Activated T-helper 17 cell treated with anti-CD3 and anti-CD28 coated beads, Interleukin-2, amount 50 U/mL, for 72 hours (primary cell): ENCODE measurements at places on chromosomes 12 and 14.
A peak's percentile ranks its signal among the peaks of the same experiment; 100 is the strongest.

- ATAC-seq: peak; percentile 50
Observed at GRCh38 chr14:93042968-93043940, 72.5 kb downstream of the ITPK1 start.

DNA sequence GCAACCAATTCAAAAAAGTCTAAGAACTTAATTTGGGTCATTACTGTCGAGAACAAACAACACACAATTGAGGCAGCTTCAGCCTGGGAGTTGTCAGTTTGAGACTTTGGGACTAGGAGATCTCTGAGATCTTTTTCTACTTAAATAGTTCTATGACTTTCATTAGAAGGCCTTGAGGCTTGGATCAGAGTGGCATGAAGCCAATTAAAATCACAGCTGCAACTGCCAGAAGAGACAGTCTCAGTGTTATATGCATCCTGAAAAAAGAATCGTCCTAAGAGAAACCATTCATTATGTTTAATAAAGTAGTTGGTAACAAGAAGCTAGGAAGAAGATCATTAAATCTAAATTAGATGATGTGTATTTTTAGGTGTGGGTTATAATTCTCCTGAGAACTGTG is 170.8 kb upstream of the RASSF8 start:
- no peak for ATAC-seq

GRCh38 chr14:96072076-96072475 is 32.9 kb downstream of the C14orf132 start:
- ATAC-seq: no peak

DNA sequence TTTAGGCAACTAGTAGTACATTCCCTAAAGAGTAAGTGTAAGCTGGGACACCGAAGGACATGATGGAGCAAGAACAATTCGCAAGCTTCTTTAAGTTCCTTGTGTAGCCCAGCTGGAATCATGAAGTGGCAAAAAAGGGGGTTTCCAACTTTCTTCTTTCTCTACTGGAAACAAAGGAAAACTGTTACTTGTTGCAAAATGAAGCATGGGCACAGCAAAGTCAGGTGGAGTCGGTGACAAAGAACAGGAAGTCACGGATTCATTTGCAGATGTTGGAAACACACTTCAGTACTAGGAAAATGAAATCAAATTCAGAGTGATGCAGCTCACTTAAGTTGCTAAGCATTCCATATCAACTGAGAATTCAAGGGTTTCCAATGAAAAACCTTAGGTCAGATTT is 706.9 kb upstream of the STXBP6 start:
- no peak for ATAC-seq

DNA sequence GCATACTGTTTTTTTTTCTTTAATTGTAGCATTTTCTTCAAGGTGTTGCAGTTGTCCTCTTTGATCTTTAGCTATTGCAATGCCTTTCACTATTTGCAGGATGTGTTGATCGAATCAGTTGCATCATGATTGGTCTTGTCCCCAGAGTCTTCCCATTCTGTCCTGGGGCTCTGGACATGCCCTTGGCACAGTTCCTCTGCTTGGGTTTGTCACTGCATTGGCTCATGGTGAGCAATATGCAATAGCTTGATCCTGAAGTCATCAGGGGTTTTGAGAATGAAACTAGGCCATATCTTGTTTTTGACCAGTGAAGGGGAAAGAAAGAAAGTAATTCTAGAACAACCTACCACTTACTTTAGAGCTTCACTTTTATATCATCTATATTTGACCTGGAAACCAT is 281.5 kb downstream of the TMEM117 start:
- ATAC-seq: no peak

- ATAC-seq: peak; percentile 9
Observed at GRCh38 chr14:22524115-22524783, 64.8 kb downstream of the DAD1 start.

DNA sequence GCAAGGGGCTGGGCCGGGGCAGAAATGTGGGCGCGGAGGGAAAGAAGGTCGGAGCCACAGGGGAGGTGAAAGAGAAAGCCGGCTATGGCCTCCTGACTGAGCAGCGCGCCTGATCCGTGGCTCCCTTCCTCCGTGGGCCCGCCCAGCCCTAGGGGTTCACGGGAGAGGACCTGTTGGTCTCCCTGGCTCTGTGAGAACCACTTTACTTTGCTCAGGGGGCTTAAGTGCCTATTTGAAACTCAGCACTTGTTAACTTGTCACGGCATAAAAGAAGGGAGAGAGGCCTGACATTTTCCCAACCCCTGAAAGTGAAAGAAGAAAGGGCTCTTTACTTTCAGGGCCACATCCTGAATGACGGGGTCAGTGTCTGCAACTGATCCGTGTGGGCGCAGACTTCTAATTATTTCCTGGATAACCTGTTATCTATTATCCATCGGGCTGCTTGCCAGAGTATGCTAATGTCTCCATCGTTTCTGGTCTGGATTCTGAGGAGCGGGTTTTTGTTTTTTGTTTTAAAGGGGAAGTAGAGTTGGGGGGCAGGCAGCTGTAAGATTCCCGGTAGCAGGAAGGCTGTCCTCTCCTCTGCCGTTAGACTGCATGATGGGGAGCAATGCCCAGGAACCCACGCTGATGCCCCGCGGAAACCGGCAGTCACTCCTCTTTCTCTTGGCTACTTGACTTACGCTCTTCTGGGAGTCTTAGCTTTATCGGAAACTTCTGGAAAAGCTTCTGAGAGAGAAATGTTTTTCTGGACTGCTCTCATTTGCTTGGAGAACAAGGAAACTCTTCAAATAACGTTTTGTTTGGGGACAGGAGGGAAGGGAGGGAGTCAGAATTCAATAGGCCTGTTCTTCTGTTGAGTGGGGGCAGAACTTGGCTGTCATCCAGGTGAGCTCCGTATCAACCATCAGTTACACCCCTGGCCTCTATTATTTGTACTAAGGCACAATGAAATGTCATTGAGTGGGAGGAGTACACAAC is 127.7 kb upstream of the MAX start:
- peak; percentile 59 for ATAC-seq

GRCh38 chr12:130161261-130162243 is 712 bp upstream of the FZD10 start:
- ATAC-seq: no peak

- ATAC-seq: no peak
Observed at GRCh38 chr14:91519239-91520036, 9.3 kb upstream of the PPP4R3A start.
